ENCODE measurements at places on chromosomes 3 and 15.

DNA sequence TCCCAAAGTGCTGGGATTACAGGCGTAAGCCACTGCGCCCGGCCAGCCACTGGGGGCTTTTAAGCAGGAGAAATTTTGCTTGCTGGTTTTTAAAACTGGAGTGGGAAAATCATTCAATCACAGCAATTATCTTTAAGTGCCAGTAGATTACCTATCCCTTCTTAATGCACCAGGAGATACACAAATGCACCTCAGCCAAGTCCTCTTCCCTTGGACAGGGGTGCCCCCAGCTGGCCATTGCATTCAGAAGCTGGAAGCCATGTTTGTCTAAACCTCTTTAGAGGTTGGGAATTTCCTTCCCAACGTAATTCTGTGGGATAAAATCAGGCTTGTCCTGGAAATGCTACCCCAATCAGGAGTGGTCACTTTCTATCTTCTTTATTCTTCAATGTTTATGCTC, 26.6 kb downstream of the MIX23 start:
- DNase-seq: peak; percentile 21

DNA sequence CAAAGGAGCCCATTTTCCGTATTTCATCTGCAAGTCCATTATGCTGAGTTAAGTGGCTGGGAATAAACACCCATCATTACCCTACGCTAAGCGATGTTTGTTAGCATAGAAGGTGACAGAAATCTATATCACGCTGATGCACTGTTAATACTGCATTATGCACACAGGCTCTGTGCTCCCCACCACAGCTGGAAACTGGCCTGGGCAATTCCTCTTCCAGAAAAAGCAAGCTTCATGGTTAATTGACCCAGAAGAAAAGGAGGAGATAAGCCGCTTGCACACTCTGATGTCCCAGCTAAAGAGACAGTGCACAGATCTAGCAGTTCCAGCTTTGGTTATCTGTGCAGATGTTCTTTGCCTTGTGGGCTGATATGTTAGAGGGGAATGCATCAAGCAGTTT, 232.6 kb downstream of the NTRK3 start:
- no peak for DNase-seq

DNA sequence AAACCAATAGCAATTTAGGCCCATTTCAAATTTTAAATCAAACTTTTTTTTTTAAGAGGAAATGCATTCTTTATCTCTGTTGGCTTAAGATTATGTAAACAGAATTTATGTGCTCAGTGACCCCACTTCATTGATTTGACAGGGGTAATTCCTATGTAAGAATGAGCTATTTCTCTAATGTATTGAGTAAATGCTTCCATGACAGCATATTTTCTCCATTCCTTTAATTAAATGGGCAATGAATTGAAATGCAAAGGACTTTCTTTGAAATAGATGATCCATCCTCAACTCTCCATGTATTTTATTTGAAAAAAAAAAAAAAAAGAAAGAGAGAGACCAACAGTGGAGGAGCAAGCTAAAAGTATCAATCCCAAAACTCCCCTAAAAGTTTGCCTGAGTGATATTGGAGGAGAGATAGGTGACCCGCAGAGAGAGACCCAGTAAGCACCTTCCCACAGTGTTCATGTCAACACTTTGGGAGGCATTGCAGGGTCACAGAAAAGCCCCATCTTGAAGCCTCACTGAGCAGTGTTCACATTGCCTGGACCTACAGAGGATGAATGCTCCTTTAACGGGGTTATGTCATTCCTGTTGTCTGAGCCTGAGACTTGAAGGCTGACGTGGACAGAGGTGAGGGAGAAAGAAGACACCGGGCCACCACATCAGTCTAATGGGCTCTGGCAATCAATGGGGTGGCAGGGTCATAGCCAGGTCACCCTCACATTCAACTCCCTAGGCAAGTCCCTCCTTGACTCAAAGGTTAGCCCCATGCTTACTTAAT, 176.0 kb downstream of the SHOX2 start:
- DNase-seq: no peak

DNA sequence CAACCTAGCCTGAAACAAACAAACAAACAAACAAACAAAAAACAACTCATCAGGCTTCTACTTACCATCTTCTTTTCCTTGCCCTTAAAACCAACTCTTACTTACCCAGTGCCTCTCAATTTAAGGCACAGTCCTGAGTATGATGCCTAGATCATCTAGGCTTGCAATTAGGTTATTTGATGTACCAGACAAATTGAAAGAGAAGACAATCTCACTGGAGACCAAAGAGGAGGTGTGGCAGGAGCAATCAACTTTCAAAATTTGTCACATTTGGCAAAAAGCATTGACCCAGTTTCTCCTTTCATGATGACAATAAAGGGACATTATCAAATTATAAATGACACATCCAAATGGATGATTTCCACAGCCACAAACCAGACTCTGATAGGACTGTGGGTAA, 36.0 kb downstream of the AAGAB start:
- no peak for DNase-seq

GRCh38 chr3:69174871-69175737, 52.7 kb upstream of the LMOD3 start:
- no peak for DNase-seq

DNA sequence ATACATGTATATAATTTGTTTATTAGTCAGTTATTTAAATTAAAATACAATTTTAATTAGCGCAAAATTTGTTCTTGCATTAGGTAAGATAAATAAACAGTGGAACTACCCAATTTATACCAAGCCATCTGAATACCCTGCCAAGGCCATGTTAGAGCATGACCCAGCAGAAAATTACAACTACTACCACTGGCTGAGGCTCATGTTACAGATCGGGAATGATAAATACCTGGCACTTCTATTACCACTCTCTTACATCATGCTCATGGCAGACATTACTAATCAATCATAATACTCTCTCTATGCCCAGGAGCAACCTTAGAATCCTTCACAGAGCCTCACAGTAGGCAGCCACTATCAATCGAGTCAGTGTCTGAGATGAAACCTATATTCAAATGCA, 21.2 kb upstream of the LMOD3 start:
- DNase-seq: no peak

- DNase-seq: no peak
These were observed 31.9 kb upstream of the WNT5A start for GRCh38 chr3:55519019-55519418.

DNA sequence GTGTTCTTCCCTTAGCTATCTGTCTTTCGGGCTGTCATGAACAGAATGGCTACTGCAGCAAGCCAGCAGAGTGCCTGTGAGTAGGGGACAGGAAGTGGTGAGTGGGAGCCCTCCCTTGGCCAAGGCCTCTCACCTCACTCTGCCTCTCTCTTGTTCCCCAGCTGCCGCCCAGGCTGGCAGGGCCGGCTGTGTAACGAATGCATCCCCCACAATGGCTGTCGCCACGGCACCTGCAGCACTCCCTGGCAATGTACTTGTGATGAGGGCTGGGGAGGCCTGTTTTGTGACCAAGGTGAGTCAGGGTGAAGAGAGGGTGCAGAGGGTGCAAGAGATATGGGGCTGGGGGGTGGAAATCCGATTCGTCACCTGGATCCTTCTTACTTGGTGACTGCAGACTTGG, 3.0 kb downstream of the DLL4 start:
- no peak for DNase-seq

DNA sequence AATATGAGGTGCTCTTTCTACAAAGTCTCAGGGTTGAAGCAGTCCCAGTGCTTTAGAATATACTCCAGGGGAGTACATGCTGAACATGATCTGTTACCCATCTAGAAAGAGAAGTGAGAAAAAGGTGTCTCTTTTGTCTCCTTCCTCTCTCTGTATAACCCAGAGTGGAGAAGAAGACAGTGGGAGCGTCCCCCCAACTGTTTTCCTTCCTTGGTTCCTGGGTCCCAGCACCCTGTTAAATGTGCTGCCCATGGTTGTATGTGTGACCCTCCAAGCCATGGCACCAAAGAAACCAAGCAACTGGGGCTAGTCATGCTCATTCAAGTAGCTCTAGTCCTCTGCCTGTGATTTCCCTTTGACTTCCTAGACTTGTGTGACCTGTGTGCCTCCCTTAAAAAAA, 683.7 kb downstream of the TBL1XR1 start:
- DNase-seq: no peak

DNA sequence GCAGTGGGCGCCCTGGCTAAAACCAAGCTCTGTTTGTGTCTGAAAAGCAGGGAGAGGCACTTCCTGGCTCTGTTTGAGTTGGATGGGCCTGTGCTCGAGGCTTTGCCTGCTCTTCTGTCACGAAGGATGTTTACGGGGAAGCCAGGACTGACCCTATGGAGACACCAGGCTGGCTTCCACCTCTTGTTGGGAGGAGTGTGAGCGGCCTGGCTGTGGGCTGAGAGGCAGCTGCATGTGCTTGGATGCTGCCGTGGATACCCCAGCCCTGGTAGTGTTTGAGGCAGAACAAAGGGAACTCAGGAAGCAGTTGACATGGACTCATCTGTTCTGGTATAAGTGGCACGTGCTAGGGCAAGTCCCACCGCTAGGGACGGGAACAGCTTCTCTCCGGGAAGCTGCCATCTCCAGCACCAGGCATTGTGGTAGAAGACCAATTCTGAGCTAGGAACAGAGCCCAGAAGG, 17.6 kb upstream of the SLC41A3 start:
- DNase-seq: peak; percentile 17

GRCh38 chr3:85835857-85836440, 877.2 kb downstream of the CADM2 start:
- DNase-seq: no peak

DNA sequence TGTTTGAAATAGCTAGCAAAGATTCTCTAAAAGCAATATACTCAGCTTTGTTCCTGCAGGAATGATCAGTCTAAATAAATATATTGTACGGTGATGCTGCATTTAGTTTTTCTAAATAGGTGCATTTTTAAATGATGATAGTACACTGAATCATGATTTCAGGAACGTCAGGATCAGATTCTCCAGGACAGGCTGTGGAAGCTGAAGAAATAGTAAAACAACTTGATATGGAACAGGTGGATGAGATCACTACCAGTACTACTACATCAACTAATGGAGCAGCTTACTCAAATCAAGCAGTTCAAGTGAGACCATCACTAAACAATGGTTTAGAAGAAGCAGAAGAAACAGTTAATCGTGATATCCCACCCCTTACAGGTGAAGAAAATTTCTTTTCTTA, 46.3 kb upstream of the EIF3J start:
- no peak for DNase-seq

GRCh38 chr15:75455424-75455981, 4.0 kb upstream of the SIN3A start:
- DNase-seq: peak; percentile 79

GRCh38 chr3:36744763-36745162, 19.6 kb downstream of the DCLK3 start:
- no peak for DNase-seq

DNA sequence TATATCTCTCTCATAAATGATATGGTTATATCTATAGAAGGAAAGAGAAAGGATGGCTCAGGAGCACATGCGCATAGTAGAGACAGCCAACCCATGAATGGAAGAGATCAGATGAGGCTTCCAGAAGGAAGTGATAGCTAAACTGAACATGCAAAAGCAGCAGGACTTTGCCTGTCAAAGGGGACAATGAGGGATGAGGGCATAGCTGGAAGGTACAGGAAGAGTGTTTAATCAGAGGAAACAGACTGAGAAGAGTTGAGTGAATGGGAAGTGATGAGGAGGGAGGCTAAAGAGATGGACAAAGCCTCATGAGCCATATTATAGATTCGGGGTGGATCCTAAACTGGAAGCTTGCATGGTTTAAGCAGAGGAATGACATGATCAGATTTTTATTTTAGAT, 26.5 kb upstream of the VEPH1 start:
- no peak for DNase-seq

DNA sequence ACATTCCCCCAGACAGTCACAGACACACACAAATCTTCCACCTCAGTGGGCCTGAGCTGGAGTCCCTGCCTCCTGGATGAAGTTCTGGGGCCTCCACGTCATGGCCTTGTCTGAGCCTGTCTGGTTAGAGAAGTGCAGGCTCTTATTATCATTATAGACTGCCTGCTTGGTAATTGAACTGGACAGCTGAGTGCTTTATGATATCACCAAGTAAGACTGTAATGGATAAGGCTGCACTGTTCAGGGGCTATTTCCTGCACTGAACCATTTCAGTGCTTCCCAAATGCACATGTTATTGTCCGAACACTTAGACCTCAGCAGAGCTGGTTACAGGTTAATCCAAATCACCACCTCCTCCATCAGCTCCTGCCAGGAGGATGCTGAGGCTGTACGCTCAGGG, 8.7 kb upstream of the ST6GAL1 start:
- no peak for DNase-seq

DNA sequence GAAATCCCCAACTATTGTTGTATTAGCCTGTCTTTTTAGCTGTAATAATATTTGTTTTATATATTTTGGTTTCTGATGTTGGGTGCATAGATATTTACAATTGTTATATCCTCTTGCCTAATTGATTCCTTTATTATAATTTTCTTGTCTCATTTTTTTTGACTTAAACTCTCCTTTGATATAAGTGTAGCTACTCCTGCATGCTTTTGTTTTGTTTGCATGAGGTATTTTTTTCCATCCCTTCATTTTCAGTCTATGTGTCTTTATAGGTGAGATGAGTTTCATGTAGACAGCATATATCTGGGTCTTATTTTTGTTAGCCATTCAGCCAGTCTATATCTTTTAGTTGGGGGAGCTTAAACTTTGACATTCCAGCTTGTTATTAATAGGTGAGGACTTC, 37.4 kb downstream of the FAIM start:
- DNase-seq: no peak

GRCh38 chr3:20038699-20039465, 1.4 kb upstream of the KAT2B start:
- DNase-seq: no peak

DNA sequence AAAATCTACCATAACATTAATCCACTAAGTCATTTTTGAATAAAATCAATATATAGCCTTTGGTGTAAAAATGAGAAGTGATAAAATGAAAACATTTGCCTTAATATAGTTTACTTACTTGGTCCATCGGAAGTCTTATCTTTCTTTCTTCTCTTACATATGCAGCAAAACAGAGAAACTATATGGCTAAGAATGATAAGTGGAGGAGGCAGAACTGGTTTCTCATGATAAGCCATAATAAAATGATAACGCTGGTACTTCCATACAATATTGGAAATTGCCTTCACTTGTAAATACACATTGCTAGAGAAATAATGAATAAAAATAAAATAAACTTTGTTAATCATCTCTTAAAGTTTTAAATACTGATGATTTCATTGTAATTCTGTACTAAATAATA, 47.8 kb upstream of the USP50 start:
- DNase-seq: no peak

DNA sequence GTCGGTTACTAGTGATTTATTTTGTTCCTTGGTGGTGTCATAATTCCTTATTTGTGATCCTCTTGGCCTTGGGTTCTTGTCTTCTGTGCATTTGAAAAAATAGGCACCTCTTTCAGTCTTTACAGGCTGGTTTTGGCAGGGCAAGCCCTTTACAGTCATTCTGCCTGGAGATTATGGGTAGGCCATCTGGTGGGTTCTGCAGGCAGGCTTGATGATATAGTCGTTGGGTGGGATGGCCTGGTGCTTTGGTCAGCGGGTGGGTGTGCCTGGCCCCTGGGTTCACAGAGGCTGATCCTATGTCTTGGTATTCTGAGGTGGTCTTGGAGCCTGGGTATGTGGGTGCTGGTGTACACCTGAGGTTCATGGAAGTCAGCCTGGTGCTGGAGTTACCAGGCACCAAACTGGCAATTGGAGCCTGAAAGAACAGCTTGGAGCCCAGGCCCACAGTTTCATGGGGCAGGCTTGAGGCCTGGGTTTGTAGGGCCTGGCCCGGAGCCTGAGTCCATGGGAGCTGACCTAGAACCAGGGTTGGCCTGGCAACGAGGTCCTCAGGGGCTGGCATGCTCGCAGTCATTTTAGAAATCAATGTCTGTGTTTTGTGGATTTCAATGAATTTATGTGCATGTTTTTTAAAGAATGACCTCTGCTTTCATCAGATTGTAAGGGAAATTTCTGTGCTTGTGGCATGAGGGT, 63.3 kb downstream of the DOCK3 start:
- DNase-seq: no peak

- DNase-seq: peak; percentile 41
These were observed 3.2 kb downstream of the ZDHHC19 start for GRCh38 chr3:196207833-196208607.
